Naive B cell (primary cell): ENCODE measurements at places on chromosomes 6 and 20. TPM values are rescaled to one million over a fixed set of nuclear protein-coding genes. Genes with fewer than 3 reads are reported as not detected.

Gene PSMB9
- 437 TPM for polyA plus RNA-seq

Gene FAM83C
- not detected for polyA plus RNA-seq

Gene PRL
- polyA plus RNA-seq, result not detected

Gene TFAP2B
- polyA plus RNA-seq, result not detected

Gene TRAPPC3L
- polyA plus RNA-seq, result not detected

DNA sequence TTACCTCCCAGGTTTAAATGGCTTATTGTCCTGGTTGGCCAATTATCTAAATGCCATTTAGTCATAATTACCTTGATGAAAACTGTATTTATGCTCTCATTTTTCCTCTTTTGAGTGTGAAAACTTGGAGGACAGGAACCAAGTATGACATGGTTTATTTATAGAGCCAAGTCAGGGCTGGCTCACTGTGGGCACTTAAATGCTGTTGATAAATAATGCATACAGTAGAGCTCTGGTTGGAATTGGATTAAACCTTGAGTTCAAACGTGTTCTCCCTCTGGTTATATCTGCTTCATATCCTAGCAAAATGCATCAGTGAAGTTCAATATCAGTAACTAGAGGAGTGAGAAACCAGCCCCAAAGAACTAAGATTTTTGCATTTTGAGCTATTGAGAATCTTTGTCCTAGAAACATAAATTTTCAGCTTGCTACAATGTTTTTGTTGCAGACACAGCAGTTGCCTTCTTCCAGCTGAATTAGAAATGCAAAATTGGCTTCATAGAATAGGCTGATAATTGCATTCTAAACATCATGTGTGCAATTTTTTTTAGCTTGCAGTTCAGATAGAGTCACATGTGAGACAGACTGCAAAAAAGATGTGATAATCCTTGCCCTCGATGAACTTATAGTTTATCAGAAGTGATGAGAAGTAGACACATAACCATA is 255.8 kb downstream of the BTBD3 start:
- no peak for DNase-seq

DNA sequence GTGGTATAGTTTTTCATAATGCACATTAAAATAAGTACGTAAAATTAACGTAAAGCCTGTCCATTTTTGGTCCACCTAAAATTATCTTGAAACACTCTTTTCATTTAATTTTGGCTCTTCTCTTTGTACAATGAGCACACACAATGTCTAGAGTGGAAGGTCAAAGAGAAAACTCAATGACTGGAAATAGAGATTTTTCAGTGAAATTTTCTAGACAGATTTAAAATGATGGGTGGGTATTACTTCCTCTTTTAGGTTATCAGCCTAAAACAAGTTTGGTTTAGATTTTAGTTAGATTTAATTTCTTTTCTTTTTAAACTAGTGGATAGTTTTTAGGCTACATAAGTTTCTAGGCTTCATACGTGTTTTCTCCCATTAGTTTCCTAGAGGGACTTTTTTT is 24.9 kb downstream of the DSE start:
- DNase-seq, result peak; percentile 16

DNA sequence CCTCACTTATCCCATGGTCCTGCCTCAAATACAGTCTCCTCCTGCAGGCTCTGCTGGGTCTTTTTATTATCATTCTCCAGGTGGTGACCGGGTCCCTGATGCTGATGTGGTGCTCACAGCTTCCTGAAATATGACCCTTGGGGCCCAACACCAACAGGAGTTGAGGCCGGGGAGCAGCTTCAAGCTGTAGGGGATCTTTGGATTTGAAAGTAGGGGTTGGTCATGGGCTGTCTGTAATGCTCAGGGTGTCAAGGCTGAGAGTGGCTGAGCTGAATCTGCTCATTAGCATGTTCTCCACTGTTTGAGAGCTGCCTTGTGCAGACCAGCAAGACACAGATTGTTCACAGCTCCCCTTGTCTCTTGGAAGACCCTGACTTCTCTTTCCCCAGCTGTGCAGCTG is 35.5 kb downstream of the HLA-F start:
- no peak for DNase-seq

DNA sequence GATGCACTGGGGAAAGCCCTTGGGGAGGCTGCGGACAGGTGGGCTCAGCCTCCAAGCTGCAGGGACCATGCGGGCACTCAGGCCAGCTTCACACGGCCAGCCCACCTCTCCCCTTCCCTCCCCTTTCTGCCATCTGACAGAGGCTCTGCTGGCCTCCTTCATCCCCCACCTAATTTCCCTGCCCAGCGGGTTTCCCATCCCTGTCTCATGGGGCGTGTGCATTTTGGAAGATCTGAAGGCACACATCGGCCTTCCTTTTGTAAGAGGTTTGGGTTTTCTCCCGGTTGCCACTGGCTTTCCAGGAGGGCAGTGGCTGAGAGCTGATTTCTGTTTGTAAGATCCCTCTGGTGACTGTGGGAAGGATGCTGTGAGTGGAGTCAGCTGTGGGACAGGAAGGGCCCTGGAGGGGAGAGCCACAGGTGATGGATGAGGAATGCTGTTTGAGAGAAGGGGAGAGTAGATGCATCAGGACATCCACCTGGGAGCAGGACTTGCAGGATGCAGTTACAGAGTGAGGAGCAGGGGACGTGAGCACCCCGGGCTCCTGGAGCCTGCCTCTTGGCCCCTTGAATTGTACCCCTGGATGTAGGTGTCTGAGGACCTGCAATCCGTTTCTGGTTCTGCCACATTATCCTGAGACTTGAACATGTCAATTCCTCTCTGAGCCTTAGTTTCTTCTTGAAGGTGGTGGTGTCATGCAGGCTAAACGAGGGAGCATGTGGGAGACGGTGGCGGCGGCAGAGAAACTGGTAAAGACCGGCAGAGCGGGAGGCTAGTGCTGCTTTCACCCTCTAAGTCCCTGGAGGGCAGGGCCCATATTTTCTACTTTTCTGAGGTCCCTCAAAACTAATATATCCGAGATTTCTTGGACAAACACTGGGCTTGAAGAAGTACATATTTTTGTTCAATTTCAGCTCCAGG is 5.9 kb upstream of the TUBB1 start:
- no peak for DNase-seq

- no peak for DNase-seq
These were observed 36.5 kb upstream of the OVOL2 start for GRCh38 chr20:18094191-18094590.

- no peak for DNase-seq
These were observed 7.1 kb downstream of the CD93 start for GRCh38 chr20:23079016-23079351.

GRCh38 chr20:16922834-16923233 is 174.7 kb downstream of the OTOR start:
- no peak for DNase-seq

GRCh38 chr6:53216301-53216700 is 67.7 kb upstream of the GCM1 start:
- DNase-seq, result peak; percentile 49

- DNase-seq, result no peak
These were observed 118.0 kb downstream of the DLL1 start for GRCh38 chr6:170172825-170173256.

DNA sequence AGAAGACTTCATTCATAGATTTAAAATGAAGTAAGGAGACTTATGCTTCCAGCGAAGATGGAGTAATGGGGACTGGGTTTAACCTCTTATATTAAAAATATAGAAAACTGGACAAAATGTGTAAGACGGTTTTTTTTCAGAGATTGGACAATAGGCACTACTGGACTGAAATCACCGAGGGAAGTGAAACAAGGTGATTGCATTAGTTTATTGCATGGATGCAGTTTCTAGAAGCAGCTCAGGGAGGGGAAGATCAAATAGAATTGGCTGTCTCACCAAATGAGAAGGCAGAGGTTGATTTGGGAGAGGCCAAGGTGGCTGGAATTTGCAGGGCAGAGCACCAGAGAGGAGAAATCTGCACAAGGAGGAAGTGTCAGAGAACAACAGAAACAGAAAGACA is 162.6 kb downstream of the DNAH8 start:
- no peak for DNase-seq

GRCh38 chr6:149888659-149889058 is 9.3 kb downstream of the RAET1E start:
- DNase-seq, result no peak
